ENCODE measurements at places on chromosomes 3 and 15.

GRCh38 chr3:163384383-163384782 lies 1693.9 kb downstream of the SI start:
- no peak for DNase-seq

- DNase-seq, result no peak
These were observed 433.8 kb upstream of the RBMS3 start for GRCh38 chr3:28846971-28847478.

- DNase-seq, result no peak
These were observed 549.9 kb downstream of the CADM2 start for GRCh38 chr3:85508659-85509058.

- DNase-seq, result no peak
These were observed 7.4 kb downstream of the IL12A start for GRCh38 chr3:159996018-159996417.

GRCh38 chr3:130707902-130708601 lies 38.6 kb downstream of the PIK3R4 start:
- DNase-seq, result no peak

- no peak for DNase-seq
These were observed 17.4 kb upstream of the SLC25A36 start for GRCh38 chr3:140924097-140924873.

- DNase-seq, result no peak
These were observed 34.6 kb downstream of the IGSF10 start for GRCh38 chr3:151426341-151426657.

DNA sequence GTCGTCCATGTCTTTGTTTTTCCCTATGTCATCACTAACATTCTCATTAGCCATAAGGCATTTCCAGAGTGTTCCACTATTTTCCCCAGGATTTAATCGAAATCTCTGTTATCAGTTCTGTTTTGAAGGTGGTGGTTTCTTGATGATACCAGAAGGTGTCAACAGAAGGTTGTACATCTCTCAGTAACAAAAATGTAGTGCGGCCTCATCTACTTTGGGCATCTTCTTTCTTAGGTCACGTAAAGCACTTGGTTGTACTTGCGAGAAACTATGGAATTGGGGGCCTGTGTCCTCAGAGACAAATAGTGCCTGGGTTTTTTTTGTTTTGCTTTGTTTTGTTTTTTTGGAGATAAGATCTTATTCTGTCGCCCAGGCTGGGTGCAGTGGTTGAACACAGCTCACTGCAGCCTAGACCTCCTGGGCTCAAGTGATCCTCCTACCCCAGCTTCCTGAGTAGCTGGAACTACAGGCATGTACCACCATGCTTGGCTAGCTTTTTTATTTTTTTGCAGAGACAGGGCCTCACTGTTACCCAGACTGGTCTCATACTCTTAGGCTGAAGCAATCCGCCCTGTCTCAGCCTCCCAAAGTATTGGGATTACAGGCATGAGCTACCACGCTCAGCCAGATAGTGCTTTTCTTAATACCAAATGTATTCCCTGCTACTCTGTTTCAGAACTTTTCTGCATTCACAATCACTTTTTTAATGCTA lies 61.2 kb upstream of the FURIN start:
- DNase-seq, result no peak

DNA sequence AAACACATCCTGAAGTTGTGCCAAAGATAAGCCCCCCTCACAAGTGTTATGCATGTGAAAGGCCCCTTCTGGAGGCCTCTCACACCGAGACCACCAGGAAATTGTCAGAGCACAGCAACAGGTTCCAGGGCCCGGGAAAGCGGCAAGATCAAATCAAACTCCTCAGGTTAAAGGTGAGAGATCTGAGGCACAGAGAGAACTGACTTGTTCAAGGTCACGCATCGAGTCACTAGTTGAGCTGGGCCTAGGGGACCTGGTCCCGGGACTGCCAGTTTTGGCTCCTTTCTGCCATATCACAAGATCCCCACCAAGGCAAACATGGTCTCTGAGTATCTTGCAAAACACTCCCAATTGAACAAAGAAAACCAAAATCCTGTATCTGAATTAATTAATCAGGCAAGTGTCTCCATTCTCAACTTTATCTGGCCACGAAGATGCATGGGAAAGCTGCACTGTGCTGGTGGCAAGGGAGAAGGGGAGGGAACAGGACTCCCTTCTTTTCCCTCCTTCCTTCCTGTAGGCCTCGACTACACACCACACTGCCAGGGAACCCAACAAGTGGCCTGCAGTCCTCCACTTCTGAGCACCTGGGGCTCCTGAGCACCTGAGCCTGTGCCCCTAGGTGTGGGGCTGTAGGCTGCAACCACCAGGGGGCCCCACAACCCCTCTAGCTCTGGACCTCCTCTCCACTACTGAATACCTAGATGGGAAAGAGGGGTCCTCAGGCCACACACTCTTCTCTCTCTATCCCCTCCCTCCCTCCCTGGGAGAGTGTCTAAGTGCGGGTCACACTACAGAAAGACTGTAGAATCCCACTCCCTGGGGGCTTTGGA lies 37.3 kb downstream of the ANP32A start:
- peak; percentile 35 for DNase-seq

- DNase-seq, result no peak
These were observed 253.1 kb downstream of the WDR72 start for GRCh38 chr15:53506370-53506769.

- DNase-seq, result no peak
These were observed 31.3 kb downstream of the LDHAL6B start for GRCh38 chr15:59237924-59238331.

DNA sequence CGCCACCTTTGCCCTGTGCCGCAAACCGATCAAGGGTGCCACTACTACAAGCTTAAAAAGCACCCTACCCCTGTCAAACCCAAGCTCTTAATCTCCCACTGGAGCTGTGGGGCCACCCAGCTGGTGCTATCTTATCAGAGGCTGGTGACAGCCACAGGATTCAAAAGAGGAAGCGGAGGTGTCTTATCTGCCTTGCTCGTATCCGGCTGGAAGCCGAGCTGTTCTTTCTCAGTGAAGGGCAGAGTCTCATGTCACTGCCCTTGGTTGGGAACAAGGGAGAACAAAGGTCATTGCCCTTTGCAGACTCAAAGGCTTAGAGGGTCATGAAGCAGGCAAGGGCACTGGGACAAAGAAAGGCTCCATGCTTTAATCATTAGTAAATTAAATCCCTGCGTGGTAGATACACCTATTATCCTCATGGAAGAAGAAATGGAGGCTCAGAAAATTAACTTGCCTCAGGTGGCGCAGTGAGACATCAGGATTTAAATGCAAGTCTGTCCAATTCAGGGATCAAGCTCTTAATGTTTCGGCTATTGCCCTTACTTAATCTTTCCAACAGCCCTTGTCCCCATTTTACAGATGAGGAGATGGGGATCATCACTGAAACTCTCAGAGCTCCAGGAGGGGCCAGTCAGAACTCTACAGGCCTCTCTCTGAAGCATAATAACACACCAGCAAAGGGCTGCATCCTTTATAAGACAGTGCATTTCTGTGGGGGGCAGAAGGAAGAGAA lies 360.0 kb upstream of the PROK2 start:
- no peak for DNase-seq

GRCh38 chr3:195173657-195174056 lies 97.3 kb downstream of the XXYLT1 start:
- no peak for DNase-seq

GRCh38 chr3:61547625-61548024 lies 13.7 kb upstream of the PTPRG start:
- DNase-seq, result no peak

DNA sequence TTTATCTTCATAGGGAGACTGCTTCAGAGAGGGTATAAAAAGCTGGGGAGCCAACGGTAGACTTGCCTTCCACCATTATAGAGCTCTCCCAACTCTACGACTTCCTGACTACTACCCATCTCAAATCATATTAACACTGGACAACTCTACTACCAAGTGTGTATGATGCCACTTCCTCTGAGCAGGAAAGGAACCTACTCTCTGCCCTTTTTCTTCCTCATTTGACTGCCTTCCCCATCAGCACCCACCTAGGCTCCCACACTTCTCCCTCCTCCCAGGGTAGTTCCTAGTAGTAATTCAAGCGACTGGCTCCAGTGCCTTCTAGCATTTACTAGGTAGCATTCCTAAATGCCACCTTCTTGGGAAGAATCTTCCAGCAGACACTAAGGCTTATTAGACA lies 24.5 kb upstream of the TBL1XR1 start:
- DNase-seq, result no peak

DNA sequence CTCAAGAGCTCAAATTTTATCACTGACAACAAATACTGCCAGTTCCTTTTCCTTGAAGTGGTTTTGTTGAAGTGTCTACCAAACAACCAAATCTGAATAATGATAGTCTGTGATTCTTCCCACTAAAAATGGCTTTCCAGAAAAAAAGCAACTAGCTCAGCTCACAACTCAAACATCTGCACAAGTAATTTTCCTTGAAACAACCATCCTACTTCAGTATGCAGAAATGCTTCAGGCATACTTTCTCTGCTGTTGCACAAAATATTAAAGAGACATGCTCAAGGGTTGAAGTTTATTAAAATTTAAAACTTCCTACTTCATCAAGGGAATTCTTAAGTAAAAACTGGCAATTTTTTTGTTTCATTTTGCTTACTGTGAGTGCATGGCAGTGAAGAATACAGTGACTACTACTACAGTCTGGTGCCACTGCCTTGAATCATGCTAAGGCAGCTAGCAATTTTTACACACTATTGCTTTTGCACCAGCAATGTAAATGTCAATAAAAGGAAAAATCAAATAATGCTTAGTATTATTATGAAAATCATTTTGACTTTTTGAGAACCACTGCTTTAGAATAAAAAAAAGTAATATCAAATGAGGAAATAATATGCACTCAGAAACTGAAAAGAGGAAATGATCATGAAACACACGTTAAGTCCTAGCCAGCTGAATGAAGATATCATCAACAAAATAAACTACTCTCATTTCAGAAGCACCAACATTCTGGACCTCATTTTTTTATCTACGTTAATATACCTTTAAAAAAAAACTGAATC lies 33.6 kb downstream of the VPS13C start:
- DNase-seq, result no peak

DNA sequence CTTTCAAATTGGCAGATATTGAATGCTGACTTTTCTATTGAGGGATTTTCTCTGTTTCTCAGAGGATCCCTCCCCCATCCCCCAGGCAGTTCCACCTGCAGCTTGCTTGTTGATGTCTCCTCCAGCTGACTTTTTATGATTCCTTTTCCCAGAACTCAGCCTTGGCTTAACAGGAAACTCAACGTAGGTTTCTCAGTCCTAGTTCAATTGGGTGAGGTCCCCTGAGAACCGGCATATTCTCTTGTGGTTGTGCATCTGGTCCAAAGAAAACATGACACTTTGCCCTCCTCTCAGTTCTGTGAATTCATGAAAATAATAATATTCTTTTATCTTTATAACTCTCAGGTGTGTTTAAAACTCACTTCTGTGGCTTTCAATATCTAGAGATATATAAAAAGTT lies 1222.1 kb downstream of the OTOL1 start:
- DNase-seq, result no peak

- DNase-seq, result no peak
These were observed 56.5 kb downstream of the SEMA3G start for GRCh38 chr3:52388348-52388821.

- DNase-seq, result no peak
These were observed 514.4 kb upstream of the ARRDC4 start for GRCh38 chr15:97446138-97446537.

DNA sequence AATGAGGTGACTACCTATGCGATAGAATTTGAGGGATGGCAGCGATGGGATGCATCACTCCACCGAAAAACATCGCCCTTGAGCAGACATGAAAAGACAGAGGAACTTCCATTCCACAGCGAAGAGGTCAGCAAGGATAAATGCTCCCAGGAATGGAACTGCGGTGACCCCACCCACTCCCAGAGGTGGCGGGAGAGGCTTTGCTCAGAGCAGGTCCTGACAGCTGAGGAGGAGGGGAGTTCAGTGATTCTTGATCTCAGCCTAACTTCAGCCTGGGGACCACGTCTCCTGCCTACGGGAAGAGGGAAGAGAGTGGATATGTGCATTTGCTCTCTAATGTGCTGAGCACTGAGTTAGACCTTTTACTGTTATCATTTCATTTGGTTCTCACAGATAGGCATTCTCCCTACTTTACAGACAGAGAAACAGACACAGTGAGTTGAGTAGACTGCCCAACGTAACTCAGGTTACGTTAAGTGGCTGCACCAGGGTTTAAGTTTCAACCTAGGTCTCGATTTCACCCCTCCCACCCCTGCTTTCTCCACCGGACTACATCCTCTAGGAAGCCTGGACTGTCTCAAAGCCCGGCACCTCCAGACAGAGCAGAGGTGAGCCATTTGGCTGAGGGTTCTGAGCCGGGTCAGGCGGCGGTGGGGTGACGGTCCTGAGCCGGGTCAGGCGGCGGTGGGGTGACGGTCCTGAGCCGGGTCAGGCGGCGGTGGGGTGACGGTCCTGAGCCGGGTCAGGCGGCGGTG lies 170.0 kb downstream of the RAB11A start:
- DNase-seq, result no peak

- peak; percentile 8 for DNase-seq
These were observed 55.4 kb downstream of the PSMD6 start for GRCh38 chr3:63967675-63968611.

DNA sequence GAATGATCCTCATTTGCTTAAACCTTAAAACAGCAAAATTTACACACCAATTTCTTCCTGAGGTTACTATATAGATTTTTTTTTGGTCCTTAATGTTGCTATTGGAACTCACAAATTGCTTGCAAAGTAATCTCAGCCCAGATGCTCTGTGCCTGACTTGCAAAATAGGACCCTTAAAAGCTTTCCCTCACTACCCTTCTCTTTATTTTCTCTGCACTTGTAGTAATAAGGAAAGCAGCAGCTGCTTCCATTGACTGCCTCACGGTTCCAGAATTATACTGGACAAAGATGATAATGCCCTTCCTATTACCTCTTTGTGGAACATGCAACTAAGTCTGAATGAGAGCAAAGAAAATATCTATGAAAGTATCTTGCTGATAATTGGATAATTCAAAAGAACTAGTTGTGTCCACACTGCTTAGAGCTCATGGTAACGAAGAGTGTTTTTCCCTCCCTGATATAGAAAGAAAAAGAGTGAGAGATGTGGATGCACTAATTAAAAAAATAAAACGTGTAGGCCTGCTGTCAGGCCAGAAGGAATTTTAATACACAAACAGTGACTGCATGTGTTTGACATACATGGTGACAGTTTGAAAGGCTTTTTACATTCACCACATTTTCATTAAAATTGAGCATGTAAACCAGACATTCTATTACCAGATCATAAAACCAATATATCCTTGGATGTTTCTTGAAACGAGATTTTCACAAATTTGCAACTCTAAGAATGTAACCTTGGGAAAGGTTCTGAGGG lies 783.1 kb downstream of the GBE1 start:
- no peak for DNase-seq

DNA sequence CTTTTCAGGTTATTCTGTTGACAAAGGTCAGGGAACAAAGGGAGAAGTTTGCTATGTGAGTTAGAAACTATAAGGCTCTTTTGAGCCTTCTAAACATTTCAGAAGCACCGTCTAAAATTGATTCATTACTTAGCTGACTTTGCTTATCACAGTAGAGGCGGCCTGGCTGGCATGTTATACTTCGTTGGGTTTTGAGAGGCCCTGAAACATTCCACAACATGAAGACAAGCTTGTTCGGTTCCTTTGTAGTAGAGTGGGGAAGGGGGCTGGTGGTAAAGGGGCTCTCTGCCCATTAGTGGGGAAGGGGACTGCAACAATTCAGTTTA lies 23.6 kb downstream of the ZBTB38 start:
- no peak for DNase-seq
